ENCODE measurements at places on chromosomes 7 and 10. TPM values are rescaled to one million over a fixed set of nuclear protein-coding genes. Genes with fewer than 3 reads are reported as not detected.

The OPN1SW gene
- total RNA-seq, result not detected

The GIMAP7 gene
- not detected for total RNA-seq

DNA sequence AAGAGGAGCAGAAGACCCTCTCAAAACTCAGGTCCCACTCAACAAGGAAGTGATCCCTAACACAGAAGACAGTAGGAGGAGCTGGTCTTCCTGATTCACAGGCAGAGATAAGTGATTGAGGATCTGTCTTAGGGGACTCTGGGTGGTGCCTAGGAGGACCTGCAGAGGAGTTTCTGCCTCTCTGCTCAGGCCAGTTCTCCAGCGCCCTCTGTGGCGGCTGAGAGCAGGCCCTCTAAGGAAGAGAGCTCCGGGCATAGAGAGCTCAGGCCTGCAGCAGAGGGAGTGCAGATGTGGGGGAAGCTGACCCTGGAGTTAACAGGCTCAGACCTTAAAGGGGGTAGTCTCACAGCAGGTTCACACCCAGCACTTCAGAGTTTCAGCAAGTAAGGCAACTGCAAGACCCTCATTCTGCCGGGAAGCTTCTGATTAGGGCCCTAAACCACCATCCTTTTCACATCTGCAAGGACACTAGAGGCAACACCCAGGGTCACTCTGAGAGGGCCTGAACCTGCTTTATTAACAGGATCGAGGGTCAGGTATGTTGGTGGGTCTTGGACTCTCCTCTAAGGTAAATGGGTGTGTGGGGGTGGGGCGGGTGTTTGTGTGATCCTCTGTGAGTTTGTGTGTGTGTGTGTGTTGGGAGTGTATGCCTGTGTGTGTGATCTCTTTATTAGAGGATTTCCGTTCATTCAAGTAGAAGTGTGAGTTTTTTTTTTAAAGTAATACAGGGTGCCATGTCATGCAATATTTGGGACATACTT is 57.6 kb upstream of the TARP start:
- no peak for DNase-seq

DNA sequence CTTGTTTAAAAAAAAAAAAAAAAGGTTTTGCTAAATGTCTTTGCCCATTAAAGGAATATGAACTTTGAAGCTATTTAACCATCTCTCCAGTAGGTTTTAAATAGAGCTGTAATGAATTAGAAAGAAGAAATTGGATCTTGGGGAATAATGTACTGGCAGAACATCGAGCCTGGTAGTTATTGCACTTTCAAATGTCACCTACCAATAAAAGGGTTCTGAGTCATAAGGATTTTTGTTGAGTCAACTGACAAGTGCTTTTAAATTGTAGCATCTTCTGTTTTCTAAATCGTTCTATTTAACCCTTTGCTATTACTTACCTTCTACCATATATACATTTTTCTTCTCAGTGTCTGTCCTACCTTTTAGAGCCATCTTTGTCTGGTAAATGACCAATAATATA is 10.7 kb downstream of the CUTC start:
- peak; percentile 58 for DNase-seq

GRCh38 chr10:122746408-122746807 is 46.8 kb upstream of the C10orf120 start:
- no peak for DNase-seq

- DNase-seq, result no peak
These were observed 256.6 kb upstream of the SMIM30 start for GRCh38 chr7:113374955-113375354.

DNA sequence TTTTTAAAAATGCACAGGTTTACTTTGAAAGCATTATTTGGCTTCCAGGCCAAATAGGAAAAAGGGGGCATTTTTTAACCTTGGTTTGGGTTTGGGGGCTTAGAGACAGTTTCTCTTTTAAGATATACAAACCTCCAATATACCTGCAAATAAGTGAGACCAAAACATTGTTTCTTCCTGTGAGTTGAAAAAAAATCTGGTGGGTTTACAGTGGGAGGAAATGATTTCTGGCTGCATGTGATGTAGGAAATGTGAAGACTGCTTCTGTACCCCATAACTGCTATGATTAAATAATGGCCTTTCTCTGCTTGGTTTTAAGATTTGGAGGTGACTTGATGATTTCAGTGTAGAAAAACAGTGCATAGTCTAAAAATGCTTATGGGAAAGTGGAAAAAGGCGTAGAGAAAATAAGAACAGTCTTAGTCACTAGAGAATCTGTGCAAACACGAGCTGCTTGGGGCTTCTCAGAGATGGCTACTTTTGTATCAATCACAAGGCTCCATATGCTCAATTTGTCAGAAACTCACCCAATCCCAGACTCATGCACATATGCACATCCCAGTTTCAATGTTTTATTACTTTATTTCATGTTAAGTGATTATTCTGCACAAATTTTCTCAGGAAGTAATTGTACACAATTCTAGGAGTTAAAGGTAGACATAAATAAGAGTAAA is 22.1 kb upstream of the PRKCQ start:
- no peak for DNase-seq

GRCh38 chr7:82081644-82082224 is 311.9 kb upstream of the HGF start:
- no peak for DNase-seq
